ENCODE measurements at places on chromosomes 7 and 10. TPM values are rescaled to one million over a fixed set of nuclear protein-coding genes. Genes with fewer than 3 reads are reported as not detected.

DNA sequence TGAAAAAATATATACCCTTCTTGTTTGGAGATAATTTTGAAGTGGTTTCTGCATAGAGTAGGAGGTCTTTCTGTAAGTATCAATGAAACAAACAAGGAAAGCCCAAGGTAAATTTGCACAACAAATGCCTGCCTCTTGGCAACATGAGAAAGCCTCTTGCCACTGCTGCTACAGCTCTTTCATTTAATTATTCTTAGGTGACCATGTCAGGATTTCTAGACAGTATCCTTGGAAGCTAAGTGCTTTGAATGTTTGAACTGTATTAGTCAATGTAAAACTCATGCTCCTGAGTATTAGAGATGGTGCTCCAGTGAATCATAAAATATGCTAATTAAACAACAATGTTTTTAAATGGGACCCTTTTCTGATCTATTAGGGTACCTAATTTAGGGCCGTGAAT, 81.2 kb upstream of the ITGB1 start:
- H3K27me3 ChIP-seq, result peaks cover 18% of the 10 kb centered on the region
- H3K4me1 ChIP-seq, result no peaks in the 10 kb centered on the region
- no peak for DNase-seq
- no peaks in the 10 kb centered on the region for H3K36me3 ChIP-seq
- H3K4me3 ChIP-seq, result no peak overlapping the region

DNA sequence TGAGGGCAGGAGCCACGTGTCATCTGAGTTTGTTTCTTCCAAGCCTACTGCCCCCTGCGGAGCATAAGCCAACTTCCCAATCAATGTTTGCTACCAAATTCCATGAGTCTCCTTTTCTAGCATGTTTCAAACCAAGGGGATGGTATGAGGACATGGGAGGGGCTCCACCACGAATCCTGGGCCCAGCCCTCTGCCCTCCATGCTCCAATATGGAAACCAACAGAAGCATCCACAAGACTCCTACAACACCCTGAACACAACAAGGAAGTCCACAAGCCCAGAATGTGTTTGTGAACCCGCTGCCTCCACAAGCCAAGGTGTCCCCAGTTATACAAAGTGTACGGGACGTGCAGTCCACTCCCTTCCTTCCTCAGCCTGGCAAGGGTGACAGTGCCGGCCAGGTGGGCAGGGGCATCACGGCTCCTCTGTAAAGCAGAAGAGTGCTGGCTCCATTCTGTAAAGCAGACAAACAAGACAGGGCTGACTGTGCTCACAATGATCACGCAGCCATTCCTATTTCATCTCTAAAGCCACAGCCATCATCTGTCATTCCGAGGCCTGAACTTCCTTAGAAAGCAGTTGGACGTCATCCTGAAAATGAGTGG, 466.1 kb downstream of the PTPRN2 start:
- no peaks in the 10 kb centered on the region for H3K27me3 ChIP-seq
- peaks cover 1% of the 10 kb centered on the region for H3K36me3 ChIP-seq

The FBXW4 gene
- total RNA-seq, result 32.0 TPM

DNA sequence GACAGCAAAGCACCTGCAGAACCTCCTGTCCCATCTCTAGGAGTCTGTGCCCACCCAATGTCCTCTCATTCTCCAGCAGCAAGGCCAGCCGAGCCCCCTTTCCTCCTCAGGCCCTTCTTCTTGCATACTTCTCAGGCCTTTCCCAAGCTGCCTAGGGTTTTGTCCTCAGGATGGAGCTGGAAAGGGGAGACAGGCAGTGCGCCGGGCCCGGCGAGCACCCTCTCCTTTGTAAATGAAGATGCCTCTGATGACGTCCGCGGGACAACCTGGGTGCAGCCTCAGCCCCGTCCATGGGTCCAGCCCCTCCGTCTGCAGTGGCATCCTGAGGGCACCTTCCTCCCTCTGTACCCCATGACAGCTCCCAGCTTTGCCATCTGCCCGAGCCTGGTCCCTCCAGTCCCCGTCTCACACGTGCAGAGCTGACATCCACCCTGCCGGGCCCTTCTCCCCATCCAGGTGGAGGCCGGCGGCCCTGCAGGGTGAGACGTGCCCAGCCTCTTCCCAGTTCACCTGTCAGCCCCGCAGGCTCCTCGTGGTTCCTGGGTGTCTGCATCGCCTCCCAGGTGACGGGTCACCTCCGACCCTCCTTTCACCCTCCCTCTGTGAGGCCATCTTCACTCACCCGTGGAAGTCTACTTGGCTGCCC, 36.4 kb downstream of the JAKMIP3 start:
- no peak for DNase-seq
- H3K27ac ChIP-seq, result no peak overlapping the region
- no peaks in the 10 kb centered on the region for H3K36me3 ChIP-seq
- peaks cover 5% of the 10 kb centered on the region for H3K27me3 ChIP-seq
- no peak overlapping the region for H3K4me3 ChIP-seq

The GATA3 gene
- 79.7 TPM for total RNA-seq

GRCh38 chr10:43137717-43138020, 576 bp upstream of the CSGALNACT2 start:
- H3K36me3 ChIP-seq, result peaks cover 25% of the 10 kb centered on the region
- DNase-seq, result peak; percentile 81
- peak overlapping the region; percentile 93 for H3K4me3 ChIP-seq
